ENCODE measurements at places on chromosomes 7 and 10. TPM values are rescaled to one million over a fixed set of nuclear protein-coding genes. Genes with fewer than 3 reads are reported as not detected.

Gene TMEM196
- total RNA-seq, result not detected

Gene CCDC146
- 12.1 TPM for total RNA-seq

Gene LGI1
- not detected for total RNA-seq

Gene DNAJC12
- total RNA-seq, result 1.2 TPM

Gene NCF1
- 3.3 TPM for total RNA-seq

Gene IFIT2
- total RNA-seq, result 5.9 TPM

Gene GIMAP7
- total RNA-seq, result 12.6 TPM

Gene AUTS2
- 49.4 TPM for total RNA-seq

Gene ADRA2A
- total RNA-seq, result 6.9 TPM

Gene PPP1R3A
- not detected for total RNA-seq

Gene ZNF467
- 7.4 TPM for total RNA-seq

Gene CACUL1
- 32.7 TPM for total RNA-seq

Gene BTBD16
- total RNA-seq, result not detected

Gene PGAM1
- total RNA-seq, result 231 TPM

Gene SPDYE9
- not detected for total RNA-seq

Gene GPC2
- total RNA-seq, result 1.8 TPM

Gene FBXL13
- total RNA-seq, result 0.95 TPM

Gene HOXA13
- total RNA-seq, result not detected

Gene SEMA3A
- 1.1 TPM for total RNA-seq

Gene DNAJB12
- 33.3 TPM for total RNA-seq

Gene ACBD7
- total RNA-seq, result 0.41 TPM

Gene CUZD1
- total RNA-seq, result not detected

Gene PRR15
- 6.0 TPM for total RNA-seq

Gene FGF8
- not detected for total RNA-seq

Gene ELMO1
- 66.0 TPM for total RNA-seq

Gene IGF2BP3
- 8.1 TPM for total RNA-seq

Gene ASAH2
- total RNA-seq, result 14.0 TPM
